ENCODE measurements at places on chromosomes 3 and 15.

DNA sequence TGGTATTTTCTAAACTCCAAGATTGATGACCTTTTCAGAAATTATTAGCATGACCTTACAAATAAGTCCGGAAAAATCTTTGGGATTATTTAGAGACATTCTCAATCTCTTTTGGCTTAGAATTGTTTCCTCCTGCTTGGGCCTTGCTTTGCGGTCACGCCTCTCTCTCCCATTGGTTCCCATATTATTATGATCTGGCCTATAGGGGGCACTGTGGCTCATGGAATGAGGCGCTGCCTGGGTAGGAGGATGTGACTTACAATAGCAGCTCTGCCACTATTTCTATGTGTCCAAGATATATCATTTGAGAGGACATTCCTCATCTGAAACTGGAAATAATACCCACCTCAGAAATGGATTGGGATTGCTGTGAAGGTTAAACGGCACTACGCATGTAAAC, 464.9 kb downstream of the MFSD1 start:
- no peak for DNase-seq

GRCh38 chr3:120756061-120756460, 13.5 kb downstream of the GTF2E1 start:
- no peak for DNase-seq

DNA sequence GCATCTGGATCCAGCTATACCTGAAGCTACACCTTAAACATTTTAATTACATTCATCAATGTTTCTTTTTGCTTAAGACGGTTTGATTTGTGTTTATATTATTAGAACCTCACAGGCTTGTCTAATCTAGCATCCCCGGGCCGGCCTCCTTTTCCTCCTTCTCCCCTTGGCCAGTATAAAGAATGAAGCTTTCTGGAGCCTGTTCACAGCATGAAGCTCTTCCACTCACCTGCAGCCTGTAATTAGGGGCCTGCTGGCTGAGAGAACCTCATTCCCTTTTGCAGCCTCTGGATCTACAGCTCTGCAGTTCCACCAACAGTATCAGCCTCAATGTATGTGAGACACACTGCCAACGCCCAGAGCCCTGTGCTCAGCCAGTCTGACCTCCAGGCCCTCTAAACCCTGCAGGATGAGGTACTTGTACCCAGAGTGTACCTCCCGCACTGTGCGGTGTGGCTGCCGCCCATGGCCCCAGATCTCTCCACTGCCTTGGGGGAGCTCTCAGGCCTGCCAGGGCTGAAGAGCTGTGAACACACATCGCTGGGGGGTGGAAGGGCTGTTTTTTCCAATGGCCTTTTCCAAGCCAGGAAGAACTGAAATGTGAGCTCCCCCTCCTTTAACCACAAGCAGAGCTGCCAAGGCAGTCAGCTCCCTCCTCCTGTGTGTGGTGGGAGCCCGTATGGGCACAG, 114.7 kb upstream of the ALDH1A3 start:
- no peak for DNase-seq

- DNase-seq: no peak
Observed at GRCh38 chr3:60703956-60704736, 547.1 kb downstream of the FHIT start.

DNA sequence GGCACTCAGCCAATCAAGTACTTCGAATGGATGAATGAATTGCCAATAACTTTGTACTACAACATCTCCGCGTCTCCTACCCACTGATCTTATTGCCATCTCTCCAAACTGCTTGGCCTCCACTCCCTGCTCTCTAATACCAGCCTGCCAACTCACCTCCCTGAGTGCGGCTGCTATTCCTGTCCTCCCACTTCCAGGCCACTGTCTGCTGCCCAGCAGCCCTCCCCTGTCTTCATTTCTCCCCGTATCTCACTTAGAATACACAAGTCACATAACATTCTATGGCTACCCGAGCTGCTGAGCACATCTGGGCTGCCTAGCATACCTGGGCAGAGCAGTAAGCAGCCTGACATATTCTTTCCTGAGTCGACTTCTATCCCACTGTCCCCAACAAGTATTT, 149.9 kb upstream of the LRTM1 start:
- no peak for DNase-seq

DNA sequence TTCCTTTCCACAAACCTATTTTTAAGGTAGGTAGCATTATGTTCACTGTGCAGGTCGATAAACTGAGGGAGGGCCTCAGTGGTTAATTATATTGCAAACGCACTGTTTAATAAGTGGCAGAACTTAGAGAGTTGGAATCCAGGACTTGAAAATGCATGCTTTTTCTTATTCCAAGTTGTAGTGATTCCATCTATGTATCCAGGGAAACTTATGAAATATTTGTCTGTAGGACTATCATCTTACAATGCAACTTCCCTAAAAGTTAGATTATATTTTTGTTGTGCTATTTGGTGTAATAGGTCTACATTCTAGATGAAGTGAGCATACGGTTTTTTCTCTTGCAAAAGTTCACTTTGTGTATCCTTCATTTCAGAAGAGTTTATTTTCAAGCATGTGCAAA, 419.5 kb downstream of the NAALADL2 start:
- DNase-seq: no peak
